ENCODE measurements at places on chromosomes 1 and 21.
A peak's percentile ranks its signal among the peaks of the same experiment; 100 is the strongest.

GRCh38 chr1:178940068-178940765 lies 69.3 kb upstream of the ANGPTL1 start:
- H3K4me1 ChIP-seq: no peaks in the 10 kb centered on the region
- no peak overlapping the region for H3K27ac ChIP-seq
- no peaks in the 10 kb centered on the region for H3K27me3 ChIP-seq
- no peaks in the 10 kb centered on the region for H3K36me3 ChIP-seq

DNA sequence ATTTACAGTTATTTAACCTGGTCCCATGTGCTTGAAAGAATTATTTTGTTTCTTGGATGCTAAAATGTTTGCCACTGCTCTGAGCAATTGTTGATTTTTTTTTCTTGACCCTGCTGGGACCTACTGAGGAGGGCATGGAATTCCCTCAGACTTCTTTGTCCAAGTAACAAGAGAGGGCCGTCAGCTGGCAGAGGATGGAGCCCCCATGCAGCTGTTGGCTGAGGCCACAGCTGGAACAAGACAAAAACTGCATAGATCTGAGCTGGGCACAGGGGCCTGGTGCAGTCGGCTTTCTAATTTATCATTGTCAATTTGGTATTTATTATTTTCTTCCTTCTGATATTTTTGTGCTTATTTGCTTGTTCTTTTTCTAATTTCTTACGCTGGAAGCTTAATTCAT lies 39.6 kb upstream of the ABCG1 start:
- H3K4me3 ChIP-seq: no peak overlapping the region
- H3K27ac ChIP-seq: no peak overlapping the region
- no peaks in the 10 kb centered on the region for H3K4me1 ChIP-seq
- H3K36me3 ChIP-seq: no peaks in the 10 kb centered on the region

- H3K36me3 ChIP-seq: no peaks in the 10 kb centered on the region
- H3K27ac ChIP-seq: no peak overlapping the region
- H3K4me1 ChIP-seq: no peaks in the 10 kb centered on the region
- DNase-seq: no peak
These were observed 111.9 kb downstream of the OMA1 start for GRCh38 chr1:58434607-58435006.

GRCh38 chr21:33412832-33413519 lies 9.8 kb downstream of the IFNGR2 start:
- no peak overlapping the region for H3K4me3 ChIP-seq
- H3K27me3 ChIP-seq: no peaks in the 10 kb centered on the region
- peaks cover 9% of the 10 kb centered on the region for H3K36me3 ChIP-seq
- peak overlapping the region; percentile 41 for H3K27ac ChIP-seq
- peaks cover 22% of the 10 kb centered on the region for H3K4me1 ChIP-seq

DNA sequence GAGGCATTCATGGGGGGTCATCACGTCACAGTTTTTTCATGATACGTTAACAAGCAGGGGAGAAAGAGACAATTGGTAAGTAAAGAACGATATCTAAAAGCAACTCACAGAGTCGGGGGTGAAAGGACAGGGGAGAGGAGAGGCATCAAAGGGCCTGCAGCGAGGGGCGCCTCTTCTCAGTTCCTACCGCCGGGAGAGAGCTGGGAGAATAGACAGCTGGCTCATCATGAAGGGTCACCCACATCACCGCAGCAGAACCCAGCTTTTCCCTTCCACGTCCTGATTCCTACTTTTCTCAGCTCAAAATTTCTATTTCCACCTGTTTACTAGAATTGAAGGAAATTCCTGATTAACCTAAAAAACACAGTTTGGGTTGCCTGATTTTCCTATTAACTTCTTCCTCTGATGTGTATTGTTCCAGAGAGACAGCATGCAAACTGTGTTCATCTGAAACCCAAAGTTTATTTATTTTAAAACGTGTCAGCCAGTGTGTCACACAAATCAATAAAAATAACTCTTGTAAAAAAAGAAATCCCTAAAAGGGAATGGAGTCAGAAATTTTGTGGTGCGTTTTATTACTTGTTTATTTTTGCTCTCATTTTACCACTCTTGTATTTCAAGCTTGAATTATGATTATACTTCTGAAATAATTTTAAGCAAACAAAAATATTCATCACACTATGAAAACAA lies 75.4 kb downstream of the SLC25A24 start:
- no peak overlapping the region for H3K27ac ChIP-seq
- no peak overlapping the region for H3K4me3 ChIP-seq
- no peaks in the 10 kb centered on the region for H3K27me3 ChIP-seq
- DNase-seq: no peak
